ENCODE measurements at places on chromosomes 7 and 10.

DNA sequence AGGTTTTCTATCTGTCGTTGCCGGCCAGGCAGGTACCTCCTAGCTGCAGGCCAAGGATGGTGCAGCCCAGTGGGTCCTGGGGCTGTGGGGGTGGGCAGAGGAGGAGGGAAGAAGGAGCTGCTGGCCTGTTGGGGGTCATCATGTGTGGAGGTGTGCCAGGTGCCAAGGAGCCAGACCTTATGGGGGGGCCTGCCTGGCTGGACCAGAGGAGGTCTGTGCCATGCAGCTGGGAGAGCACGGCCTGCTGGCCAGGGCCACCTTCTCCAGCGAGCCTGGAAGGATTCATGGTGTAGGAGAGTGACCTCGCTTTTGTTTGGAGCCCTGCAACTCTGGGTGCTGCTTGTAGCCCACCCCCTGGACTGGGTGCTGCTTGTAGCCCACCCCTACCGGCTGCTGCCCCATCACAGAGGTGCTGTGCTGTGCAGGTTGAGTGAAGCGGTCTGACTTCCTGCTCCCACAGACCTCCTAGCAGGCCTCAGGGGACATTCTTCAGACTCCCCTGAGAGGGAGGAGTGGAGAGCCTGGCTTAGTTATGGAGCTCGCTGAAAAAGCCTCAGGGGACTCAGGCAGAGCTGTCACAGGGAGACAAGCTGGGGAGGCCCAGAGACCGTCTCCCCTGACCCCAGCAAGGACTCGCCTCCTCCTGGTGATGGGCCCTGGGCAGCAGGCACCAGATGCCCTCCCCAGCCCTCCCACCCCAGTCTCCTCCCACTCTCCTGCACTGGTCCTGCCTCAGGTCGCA is 67.7 kb upstream of the AQP1 start:
- no peak for DNase-seq

DNA sequence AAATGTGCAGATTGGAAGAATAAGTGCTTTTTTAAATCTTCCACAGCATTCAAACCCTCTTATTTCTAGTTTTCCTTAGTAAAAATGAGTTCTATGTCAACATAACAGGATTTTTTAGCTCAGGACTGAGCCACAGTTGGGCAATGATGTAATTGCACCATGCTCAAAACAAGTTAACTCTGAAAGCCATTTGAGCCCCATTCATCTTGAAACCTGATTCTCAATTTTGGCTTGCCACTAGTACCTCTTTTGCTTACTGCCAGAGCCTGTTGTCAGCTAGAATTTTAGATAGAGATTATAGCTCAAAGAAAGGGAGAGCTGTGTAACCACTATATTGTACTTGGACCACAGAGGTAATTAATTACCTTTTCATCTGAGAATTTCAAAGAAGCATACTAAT is 1028.5 kb upstream of the PHF14 start:
- no peak for DNase-seq

DNA sequence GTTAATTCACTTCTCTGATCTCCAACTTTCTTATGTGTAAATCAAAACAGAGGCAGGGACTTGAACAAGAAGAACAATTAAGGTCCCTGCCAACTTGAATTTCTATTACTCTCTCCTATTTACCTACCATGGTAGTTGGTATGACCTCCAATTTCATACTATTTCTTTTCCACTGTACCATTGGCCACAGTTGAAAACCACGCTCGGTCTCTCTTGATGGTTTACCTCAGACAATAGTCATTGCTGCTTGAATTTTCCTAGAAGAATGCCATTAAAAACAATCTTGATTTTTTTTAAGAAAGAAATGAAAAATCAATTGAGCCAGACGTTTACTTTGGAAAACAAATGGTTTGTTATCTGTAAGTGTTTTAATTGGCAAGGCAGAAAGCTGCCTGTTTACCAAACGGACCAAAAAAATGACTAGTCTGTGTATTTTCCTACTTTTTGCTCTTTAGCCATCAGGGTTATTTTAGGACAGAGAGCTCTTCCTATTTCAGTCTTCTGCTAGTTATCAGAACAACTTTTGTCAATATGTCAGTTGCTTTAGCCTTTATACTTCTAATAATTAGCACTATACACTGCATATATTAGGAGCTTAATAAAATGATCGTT is 157.5 kb upstream of the PLXDC2 start:
- no peak for DNase-seq

GRCh38 chr7:50826371-50827172 is 43.9 kb upstream of the GRB10 start:
- peak; percentile 9 for DNase-seq

DNA sequence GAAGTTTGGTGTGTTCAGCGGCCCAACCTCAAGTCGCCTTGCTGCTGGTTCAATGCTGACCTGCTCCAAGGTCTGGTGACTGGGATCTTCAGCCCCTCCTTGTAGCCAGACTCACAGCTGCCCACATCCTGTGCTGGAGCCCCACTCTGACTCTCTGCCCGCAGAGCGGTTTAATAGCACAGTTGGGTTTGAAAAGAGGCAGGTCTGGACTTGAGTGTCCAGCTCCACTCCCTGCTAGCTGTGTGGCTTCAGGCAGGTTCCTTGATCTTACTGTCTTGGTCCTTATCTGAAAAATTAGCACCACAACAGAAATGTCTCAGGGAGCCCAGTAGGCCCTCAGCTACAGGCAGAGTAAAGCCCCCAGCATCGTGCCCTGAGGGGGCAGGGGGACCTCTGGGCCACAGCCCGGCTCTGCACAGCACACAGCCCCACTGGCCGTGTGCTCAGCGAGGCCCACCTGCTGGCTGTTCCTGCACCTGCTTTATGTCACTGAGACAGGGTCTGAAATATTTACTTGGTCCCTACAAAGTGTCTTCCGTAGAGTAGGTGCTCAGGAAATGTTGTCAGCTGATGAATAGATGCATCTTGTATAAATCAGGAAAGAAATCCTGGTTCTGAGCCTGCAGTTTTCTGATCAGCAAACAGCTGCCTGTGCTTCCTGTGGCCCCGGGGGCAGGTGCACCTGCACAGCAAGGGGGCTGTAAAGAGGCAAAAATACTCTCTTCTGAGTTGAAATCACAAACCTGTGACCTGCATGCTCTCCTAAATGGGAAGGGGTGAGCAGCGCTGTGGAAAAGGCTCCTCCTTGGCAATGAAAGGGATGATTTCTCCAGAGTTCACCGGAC is 155.5 kb downstream of the SVIL start:
- DNase-seq, result no peak

DNA sequence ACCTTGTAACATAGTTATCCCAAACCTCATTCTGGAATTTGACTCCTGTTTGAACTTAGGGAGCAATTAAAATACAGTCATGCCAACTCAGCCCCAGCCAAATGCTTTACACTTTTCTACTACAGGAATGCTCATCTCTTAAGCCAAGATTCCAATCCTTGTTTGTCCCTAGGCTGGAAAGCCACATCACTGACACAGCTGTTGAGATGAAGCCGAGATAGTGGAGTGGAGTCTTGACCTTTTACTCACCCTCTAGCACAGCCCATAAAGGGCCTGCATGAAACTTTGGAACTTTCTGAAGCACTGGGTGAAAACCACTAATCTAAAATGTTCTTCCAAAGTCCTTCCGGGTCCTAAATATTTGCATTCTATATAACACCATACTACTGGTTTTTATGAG is 247.3 kb downstream of the ETV1 start:
- no peak for DNase-seq
